GM12865 (cell line): ENCODE measurements at places on chromosomes 11 and 22.

GRCh38 chr11:106001304-106002012 is 20.6 kb downstream of the MSANTD4 start:
- DNase-seq: no peak

DNA sequence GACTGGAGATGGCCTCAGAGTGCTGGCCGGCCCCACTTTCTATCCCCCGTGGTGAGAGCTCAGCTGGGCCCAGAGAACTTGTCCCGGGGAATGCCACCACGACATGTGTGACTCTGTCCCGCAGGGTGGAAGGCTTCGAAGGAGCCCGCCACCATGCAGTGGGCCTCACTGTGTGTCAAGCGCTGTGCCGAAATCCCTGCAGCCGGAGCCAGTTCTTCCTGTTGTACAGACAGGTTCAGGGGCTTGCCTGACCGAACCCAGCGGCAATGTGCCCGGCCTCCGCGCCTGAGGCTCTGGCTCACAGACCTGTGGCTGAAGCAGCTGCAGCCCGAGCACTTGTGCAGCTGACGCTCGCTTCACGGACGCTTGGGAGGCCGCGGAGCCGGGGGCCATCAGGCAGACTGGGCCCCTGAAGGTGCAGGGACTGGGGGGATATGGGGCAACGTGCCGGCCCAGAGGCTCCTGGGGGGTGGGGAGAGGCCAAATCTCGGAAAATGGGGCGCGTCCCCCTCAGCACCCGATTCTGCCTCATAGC is 650 bp downstream of the PPM1F start:
- peak; percentile 50 for DNase-seq

- DNase-seq: no peak
Observed at GRCh38 chr11:45657496-45658260, 7.7 kb downstream of the CHST1 start.

- DNase-seq: no peak
Observed at GRCh38 chr22:32971276-32971675, 86.9 kb downstream of the SYN3 start.
